Psoas muscle (tissue), 8 donors: ENCODE measurements at places on chromosomes 4 and X. TPM values are rescaled to one million over a fixed set of nuclear protein-coding genes. Genes with fewer than 3 reads are reported as not detected.

MUC7 gene
- not detected for total RNA-seq

CT45A9 gene
- total RNA-seq, result not detected

MSANTD1 gene
- total RNA-seq, result 0.25 TPM

SRPX gene
- 8.3 TPM for total RNA-seq

ARR3 gene
- not detected for total RNA-seq

ASB9 gene
- total RNA-seq, result 0.46 TPM

SPACA5 gene
- not detected for total RNA-seq

UGT2B15 gene
- not detected for total RNA-seq

ZNF157 gene
- total RNA-seq, result not detected

NXF3 gene
- not detected for total RNA-seq

SYTL4 gene
- total RNA-seq, result 2.1 TPM

SHROOM4 gene
- 11.2 TPM for total RNA-seq

DNA sequence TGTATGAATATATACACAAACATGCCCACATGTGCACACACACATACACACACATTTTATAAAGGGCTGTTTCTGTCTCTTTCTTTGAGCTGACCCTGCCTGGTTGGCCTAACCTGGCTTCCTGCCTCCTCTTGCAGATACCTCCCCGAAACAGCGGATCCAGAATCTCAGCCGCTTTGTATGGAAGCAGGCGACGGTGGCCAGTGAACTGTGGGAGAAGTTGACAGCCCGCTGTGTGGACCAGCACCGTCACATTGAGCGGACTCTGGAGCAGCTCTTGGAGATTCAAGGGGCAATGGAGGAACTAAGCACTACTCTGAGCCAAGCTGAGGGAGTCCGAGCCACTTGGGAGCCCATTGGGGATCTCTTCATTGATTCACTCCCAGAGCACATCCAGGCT lies 21.9 kb downstream of the DRP2 start:
- no peak for DNase-seq
- peaks cover 4% of the 10 kb centered on the region for H3K27me3 ChIP-seq
- no peaks in the 10 kb centered on the region for H3K36me3 ChIP-seq
- H3K4me1 ChIP-seq, result no peaks in the 10 kb centered on the region
- no peak overlapping the region for H3K4me3 ChIP-seq

GRCh38 chr4:41644288-41644914 lies 104.1 kb downstream of the PHOX2B start:
- peak overlapping the region; percentile 42 for H3K4me3 ChIP-seq
- peaks cover 33% of the 10 kb centered on the region for H3K36me3 ChIP-seq
- no peaks in the 10 kb centered on the region for H3K27me3 ChIP-seq
- peak; percentile 77 for DNase-seq

GRCh38 chrX:137118136-137118535 lies 84.3 kb upstream of the GPR101 start:
- no peak overlapping the region for H3K27ac ChIP-seq
- no peaks in the 10 kb centered on the region for H3K4me1 ChIP-seq
- no peak overlapping the region for H3K4me3 ChIP-seq
- no peaks in the 10 kb centered on the region for H3K27me3 ChIP-seq
- H3K36me3 ChIP-seq, result no peaks in the 10 kb centered on the region

DNA sequence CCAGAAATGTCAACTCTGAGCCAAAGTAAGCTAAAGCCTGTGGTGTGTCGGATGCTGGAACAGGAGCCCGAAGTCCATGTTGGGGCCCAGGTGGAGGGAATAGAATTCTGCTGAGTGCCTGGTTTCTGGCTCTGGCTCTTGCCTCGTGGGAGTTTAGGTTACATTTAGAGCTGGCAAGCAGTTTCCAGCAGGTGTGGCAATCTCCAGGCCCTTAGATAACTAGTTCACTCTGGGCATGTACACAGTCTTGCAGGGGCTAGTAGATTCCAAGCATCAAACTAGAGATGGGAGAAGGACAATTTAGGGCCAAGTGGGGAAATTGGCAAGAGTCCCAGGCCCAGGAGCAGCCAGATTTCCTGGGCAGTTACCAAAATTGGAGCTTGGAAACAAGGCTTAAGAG lies 56.3 kb upstream of the STOX2 start:
- H3K27me3 ChIP-seq, result no peaks in the 10 kb centered on the region
- H3K4me1 ChIP-seq, result no peaks in the 10 kb centered on the region

GRCh38 chr4:40334591-40335524 lies at the start of gene CHRNA9:
CHRNA9 (plus strand) TSS chr4:40335333; CDS start chr4:40335468, 135 bp downstream.
- H3K27me3 ChIP-seq, result peaks cover 5% of the 10 kb centered on the region
- no peak within 1 kb of the TSS for H3K4me3 ChIP-seq
- H3K4me1 ChIP-seq, result no peaks in the 10 kb centered on the region
- no peaks in the 10 kb centered on the region for H3K36me3 ChIP-seq
- no peak for DNase-seq

- H3K36me3 ChIP-seq, result no peaks in the 10 kb centered on the region
- DNase-seq, result peak; percentile 51
- no peak overlapping the region for H3K4me3 ChIP-seq
Measured at GRCh38 chrX:40065296-40066046, 32.3 kb downstream of the BCOR start.

DNA sequence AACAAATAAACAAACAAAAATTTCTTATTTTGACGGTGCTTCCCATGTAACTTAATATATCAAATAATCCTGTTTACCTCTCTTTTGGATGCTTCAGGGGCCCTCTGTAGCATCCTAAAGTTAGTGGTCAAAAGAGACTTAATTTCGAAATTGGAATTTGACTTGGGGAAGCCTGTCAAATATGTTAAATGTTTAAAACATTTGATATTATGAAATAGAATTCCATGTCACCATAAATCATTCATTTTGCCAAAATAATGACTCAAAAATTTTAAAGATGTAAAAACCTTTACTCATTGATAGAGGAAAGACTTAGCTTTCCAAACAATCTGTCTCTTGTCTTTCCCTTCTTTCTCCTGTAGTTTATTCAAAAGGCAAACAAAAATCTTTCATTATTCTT lies 20.6 kb upstream of the TEX13A start:
- no peaks in the 10 kb centered on the region for H3K36me3 ChIP-seq
- H3K27ac ChIP-seq, result no peak overlapping the region
- H3K27me3 ChIP-seq, result no peaks in the 10 kb centered on the region
- H3K4me3 ChIP-seq, result no peak overlapping the region
- H3K4me1 ChIP-seq, result no peaks in the 10 kb centered on the region

DNA sequence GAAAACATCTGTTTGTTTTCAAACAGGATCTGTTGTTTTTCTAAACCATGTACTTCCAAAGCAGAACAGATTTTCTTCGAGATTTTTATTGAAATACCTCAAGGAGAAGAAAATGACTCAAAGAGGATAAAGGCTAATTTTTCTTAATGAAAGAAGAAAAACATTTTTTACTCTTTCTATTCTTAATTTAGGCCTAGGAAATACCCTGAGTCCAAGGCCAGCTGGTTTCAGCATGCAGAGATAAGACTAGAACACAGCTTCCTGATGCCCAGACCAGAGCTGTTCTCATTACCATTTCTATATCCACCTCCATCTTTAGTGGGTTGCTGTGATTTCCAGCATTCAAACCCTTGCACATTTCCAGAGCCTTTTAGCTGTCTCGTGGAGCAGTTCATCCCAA lies 18.3 kb downstream of the GAB1 start:
- H3K4me1 ChIP-seq, result peaks cover 80% of the 10 kb centered on the region
- no peak overlapping the region for H3K4me3 ChIP-seq
- DNase-seq, result no peak
- H3K27ac ChIP-seq, result peak overlapping the region; percentile 43
- H3K36me3 ChIP-seq, result no peaks in the 10 kb centered on the region
- H3K27me3 ChIP-seq, result no peaks in the 10 kb centered on the region

GRCh38 chrX:123084797-123085196 lies 99.3 kb upstream of the GRIA3 start:
- no peak for DNase-seq
- H3K27me3 ChIP-seq, result no peaks in the 10 kb centered on the region
- H3K36me3 ChIP-seq, result no peaks in the 10 kb centered on the region
- no peak overlapping the region for H3K4me3 ChIP-seq

- no peak overlapping the region for H3K27ac ChIP-seq
- DNase-seq, result no peak
- H3K27me3 ChIP-seq, result no peaks in the 10 kb centered on the region
- H3K4me1 ChIP-seq, result no peaks in the 10 kb centered on the region
Measured at GRCh38 chrX:9807355-9808182, 21.3 kb downstream of the SHROOM2 start.

DNA sequence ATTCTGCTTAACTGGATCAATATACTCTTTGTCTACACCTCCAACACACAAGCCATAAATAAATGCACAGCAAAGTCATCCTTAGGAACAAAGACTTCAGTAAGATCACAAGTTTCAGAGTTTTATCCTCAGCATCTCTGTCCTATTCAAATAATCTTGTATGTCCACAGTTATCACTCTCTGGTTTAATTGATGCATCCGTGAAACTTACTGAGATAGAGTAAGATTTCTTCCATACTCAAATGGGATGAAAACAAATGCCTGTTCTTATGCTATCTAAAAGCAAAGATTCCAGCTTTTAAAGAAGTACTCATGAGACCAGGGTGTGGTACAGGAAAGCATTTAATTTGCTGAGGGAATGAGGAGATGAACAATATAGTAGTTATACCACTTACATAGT lies 184.6 kb upstream of the SLC7A11 start:
- no peak overlapping the region for H3K27ac ChIP-seq
- H3K4me3 ChIP-seq, result no peak overlapping the region
- H3K36me3 ChIP-seq, result no peaks in the 10 kb centered on the region

DNA sequence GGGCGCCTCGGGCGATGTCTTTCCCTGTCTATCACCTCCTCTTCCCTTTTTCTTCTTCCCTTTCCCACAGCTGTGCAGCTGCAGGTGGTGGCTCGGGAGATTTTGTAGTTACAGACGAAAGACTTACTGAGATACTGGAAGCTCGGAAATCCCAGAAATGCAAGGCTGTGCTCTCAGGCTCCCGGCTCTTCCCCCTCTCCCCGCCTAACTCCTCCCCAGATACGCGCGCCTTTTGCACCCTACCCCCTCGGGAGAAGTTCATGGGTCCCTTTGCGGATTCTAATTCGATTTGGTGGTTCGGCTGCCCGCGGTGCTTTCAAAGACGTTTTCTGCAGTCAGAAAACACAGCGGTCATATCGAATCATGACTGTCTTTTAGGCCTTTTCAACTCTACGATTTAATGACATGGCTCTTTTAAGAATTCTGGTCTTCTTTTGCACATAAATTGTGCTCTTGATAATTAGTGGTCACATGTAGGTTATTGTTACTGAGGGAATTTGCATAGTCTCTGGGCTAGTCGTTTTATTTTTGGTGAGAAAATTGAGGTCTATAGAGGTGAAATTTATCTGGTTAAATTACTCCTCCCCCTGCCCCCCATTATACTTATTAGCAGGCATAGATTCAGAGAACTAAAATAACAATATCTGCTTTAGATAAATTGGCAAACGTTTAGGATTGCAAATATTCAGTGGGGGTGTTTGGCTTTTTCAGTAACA lies 1.6 kb downstream of the SEPTIN11 start:
- DNase-seq, result no peak
- no peaks in the 10 kb centered on the region for H3K27me3 ChIP-seq
- peaks cover 19% of the 10 kb centered on the region for H3K4me1 ChIP-seq
- H3K27ac ChIP-seq, result peak overlapping the region; percentile 97
- no peaks in the 10 kb centered on the region for H3K36me3 ChIP-seq
- peak overlapping the region; percentile 92 for H3K4me3 ChIP-seq

- H3K27ac ChIP-seq, result no peak overlapping the region
- no peak overlapping the region for H3K4me3 ChIP-seq
- no peaks in the 10 kb centered on the region for H3K36me3 ChIP-seq
- no peak for DNase-seq
- no peaks in the 10 kb centered on the region for H3K4me1 ChIP-seq
- H3K27me3 ChIP-seq, result no peaks in the 10 kb centered on the region
Measured at GRCh38 chr4:89336818-89337420, 29.3 kb upstream of the GPRIN3 start.

- no peaks in the 10 kb centered on the region for H3K27me3 ChIP-seq
- no peaks in the 10 kb centered on the region for H3K36me3 ChIP-seq
- H3K4me3 ChIP-seq, result no peak overlapping the region
- H3K4me1 ChIP-seq, result no peaks in the 10 kb centered on the region
- no peak for DNase-seq
- H3K27ac ChIP-seq, result no peak overlapping the region
Measured at GRCh38 chr4:150906987-150907633, 108.0 kb downstream of the LRBA start.

GRCh38 chr4:186368281-186368680 lies 102.3 kb downstream of the F11 start:
- DNase-seq, result no peak
- H3K36me3 ChIP-seq, result no peaks in the 10 kb centered on the region
- H3K4me3 ChIP-seq, result no peak overlapping the region
- no peaks in the 10 kb centered on the region for H3K27me3 ChIP-seq

DNA sequence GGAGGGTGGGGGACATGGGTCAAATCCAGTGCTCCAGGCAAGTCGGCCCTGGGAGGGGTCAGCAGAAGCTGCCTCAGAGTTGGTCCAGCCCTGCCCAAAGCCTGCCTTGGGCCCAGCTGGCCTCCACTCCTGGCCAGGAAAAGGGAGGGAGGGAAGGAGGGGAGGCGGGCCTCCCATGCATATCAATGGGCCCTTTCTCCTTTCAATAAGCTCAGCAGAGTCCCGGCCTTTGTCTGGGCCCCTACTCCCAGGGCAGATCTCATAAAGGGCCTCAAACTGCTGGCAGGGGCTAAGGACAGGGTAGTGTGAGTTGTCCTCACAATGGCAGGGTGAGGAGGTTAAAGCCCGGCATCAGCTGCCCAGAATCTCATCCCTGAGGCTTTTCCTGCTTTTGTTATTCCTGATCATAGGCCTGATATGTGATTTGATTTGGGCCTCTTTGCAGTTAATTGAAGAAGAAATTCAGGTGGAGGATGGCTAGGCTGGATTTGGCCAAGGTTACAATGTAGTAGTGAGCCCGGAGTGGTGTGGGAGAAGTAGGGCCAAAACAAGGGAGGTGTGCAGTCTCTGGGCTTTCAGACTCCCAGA lies 121.1 kb upstream of the ATP6AP2 start:
- H3K27me3 ChIP-seq, result peaks cover 37% of the 10 kb centered on the region
- no peak overlapping the region for H3K27ac ChIP-seq
- no peak overlapping the region for H3K4me3 ChIP-seq
- no peak for DNase-seq
- H3K4me1 ChIP-seq, result no peaks in the 10 kb centered on the region
- H3K36me3 ChIP-seq, result no peaks in the 10 kb centered on the region

- no peaks in the 10 kb centered on the region for H3K4me1 ChIP-seq
- no peak overlapping the region for H3K4me3 ChIP-seq
- H3K27ac ChIP-seq, result no peak overlapping the region
Measured at GRCh38 chr4:133464311-133464710, 315.2 kb downstream of the PCDH10 start.

- H3K4me3 ChIP-seq, result no peak overlapping the region
- H3K27me3 ChIP-seq, result no peaks in the 10 kb centered on the region
- peak overlapping the region; percentile 43 for H3K27ac ChIP-seq
- H3K4me1 ChIP-seq, result peaks cover 28% of the 10 kb centered on the region
Measured at GRCh38 chr4:118746251-118746919, 61.2 kb downstream of the METTL14 start.
